ENCODE measurements at places on chromosomes 11 and 22.

GRCh38 chr11:111179184-111179910 is 66.2 kb upstream of the POU2AF2 start:
- no peak for DNase-seq

GRCh38 chr11:132865623-132866022 is 666.7 kb downstream of the OPCML start:
- no peak for DNase-seq

- no peak for DNase-seq
Observed at GRCh38 chr22:19864538-19865106, 9.9 kb upstream of the GNB1L start.

DNA sequence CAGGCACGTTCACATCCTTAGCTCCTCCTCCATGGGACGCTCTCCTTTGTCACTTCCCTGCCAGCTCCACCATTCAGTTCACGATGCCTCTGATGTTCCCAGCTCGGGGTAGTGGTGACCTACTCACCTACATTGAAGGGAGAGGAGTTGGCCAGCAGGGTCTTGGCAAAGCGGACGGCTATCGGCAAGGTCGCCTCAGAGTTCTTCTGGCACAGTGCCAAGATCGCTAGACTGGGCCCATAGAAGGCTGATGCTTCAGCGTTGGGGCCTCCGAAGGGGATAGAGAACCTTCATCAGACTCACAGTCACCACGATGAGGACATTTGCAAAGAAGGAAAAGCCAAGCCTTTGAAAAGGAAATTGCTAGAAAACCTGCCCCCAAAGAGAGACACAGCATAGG is 3.0 kb downstream of the CBLIF start:
- no peak for DNase-seq

DNA sequence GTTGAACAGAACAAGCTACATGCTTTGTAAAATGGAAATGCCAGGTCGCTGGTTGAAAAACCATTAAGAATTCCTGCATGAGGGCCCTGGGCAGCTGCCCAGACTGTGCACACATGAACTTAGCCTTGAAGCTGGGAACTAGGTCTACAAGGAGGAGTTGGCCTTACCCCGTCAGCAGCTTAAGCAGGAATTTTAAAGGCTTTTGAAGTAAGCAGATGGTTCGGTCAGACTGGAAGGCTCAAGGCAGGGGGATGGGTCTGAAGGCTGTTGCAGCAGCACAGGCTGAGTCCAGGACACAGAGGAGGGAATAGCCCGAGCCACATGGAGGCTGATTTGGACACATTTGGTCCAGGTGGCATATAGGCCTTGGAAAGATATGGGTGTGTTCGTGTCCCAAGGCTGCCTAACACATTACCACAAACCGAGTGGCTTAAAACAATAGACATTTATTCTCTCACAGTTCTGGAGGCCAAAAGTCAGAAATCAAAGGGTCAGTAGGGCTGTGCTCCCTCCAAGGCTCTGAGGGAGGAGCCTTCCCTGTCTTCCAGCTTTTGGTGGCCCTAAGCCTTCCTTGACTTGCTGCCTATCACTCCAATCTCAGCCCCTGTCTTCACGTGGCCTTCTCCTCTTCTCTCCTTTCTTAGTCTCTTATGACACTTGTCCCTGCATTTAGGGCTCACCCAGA is 11.6 kb downstream of the LIF start:
- DNase-seq: peak; percentile 38

DNA sequence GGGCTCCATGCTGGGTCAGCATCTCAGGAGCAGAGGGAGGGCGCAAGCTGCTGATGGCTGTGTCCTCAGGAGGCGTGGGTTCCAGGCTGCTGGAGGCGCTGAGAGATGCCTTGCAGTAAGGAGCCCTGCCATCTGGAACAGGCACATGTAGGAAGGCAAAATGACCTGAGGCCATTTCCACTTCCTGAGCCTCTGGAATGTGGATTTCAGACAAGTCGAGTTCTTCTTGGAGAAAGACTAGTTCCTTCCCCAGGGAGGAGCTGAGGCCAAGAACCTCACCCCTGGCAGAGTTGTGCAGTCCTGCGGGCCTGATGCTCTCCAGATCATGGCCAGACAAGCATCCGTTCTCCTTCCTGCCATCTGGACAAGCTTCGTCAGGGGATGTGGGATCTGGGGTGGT is 19.3 kb downstream of the HPS4 start:
- peak; percentile 57 for DNase-seq

- peak; percentile 47 for DNase-seq
Observed at GRCh38 chr11:24609192-24610119, 112.6 kb downstream of the LUZP2 start.

DNA sequence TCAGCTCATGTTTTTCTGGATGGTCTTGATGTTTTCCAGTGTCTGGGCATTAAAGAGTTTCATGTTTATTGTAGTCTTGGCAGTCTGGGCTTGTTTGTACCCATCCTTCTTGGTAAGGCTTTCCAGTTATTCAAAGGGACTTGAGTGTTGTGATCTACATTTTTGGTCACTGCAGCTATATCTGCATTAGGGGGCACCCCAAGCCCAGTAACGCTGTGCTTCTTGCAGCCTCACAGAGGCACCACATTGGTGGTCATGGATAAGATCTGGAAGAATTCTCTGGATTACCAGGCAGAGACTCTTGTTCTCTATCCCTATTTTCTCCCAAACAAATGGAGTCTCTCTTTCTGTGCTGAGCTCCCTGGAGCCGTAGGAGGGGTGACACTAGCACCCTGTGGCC is 451.5 kb upstream of the FAT3 start:
- peak; percentile 81 for DNase-seq

DNA sequence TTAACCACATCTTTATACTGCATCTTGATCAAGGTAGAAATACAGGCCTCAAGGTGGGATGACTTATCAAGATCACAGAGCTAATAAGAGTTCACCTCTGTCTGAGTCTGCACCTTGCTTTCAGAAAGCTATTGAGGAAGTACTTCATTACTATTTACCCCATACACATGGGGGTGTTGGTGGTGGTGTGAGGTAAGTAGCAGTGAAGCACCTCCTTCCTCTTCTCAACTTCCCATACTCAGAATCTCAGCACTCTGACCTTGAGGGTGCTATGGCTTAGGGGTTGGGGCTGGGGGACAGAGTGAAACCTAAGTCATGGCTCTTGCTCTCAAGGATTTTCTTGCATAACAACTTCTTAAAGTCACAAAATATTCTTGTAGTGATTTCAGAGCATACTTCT is 56.9 kb downstream of the ME3 start:
- no peak for DNase-seq

- DNase-seq: peak; percentile 89
Observed at GRCh38 chr11:68843703-68844312, 2.1 kb upstream of the CPT1A start.

- DNase-seq: no peak
Observed at GRCh38 chr22:47123006-47123826, 360.8 kb downstream of the TBC1D22A start.

DNA sequence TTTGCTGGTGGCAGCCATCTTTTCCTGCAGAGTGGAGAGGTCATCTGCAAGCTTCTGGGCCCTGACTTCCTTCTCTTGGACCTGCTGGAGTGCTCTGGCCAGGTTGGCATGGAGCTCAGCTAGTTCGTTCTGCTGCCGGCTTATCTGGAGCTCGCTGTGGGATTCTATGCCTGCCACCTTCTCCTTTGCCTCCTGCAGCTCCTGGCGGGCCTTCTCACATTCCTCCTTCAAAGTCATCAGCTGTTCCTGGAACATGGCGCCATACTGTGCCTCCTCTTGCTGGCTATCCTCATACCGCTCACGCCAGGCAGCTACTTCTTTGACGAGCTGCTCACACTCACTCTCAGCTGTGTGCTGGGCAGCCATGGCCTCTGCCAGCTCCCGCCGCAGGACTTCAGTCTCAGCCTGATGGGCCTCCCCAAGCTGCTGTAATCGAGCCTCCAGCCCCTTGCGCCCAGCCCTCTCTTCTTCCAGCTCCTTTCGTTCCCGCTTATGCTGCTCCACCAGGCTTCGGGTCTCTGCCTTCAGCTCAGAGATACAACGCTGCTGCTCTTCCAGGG is 16.1 kb downstream of the IL18BP start:
- DNase-seq: no peak

GRCh38 chr11:16815047-16815767 is 76.8 kb downstream of the C11orf58 start:
- DNase-seq: no peak

DNA sequence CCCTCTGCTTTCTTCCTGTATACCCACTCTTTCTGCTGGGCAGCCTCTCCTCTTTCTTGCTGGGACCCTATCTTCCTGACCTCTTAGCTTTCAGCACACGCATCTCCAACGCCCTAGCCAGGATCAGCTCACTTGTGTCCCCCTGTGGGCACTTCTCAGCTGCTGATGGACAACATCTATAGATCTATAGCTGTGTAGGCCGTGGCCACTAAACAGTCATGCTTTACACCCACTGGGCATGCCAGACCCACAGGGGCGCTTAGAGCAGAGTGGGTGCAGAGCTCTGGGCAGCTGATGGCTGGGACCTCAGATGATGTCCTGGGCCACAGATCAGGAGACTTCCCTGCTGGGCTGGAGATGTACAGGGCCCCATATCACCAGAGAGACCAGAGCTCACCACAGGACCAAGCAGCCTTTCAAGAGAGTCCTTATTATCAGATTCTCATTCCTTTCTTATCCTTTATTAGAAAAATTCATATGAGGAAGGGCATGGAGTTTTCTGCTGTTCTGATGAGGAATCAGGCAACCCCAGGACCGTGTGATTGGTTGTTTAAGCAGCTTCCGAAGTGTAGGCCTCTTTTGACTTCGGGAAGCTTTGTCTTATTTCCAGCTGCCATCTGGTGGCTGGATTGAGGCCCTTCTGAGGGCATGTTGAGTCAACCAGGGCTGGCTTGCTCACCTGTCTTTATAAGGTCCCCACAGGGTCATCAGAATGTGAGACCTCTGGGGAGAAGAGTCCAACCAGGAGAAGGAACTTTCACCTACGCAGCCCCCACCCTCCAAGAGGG is 60.5 kb downstream of the OSBP2 start:
- peak; percentile 86 for DNase-seq

GRCh38 chr11:69359735-69360480 is 66.0 kb downstream of the MYEOV start:
- no peak for DNase-seq

DNA sequence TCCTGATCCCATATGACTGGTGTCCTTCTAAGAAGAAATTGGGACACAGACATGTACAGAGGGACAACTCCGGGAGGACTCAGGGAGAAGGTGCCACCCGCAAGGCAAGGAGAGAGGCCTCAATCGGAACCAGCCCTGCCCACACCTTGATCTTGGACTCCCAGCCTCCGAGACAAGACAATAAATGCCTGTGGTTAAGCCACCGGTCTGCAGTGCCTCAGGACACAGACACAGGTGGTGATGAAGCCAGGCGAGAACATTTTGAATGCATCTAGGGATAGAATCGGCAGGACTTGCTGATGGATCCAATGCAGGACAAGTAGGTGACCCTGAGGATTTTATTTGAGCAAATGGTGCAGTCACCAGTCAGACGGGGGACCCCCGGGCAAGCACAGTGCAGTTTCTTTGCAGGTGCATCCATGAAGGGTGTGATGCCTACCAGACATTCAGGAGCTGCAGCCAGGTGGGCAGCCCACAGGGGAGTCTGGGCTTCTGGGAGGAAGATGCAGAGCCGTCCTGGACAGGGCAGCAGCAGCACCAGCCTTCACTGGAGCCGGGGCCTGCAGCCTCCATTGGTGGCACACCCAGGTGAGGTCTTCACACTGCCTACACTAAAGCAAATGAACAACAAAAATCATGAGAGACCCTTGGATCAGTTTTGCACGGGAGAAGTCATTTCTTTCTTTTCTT is 20.2 kb upstream of the SEPTIN5 start:
- DNase-seq: no peak

DNA sequence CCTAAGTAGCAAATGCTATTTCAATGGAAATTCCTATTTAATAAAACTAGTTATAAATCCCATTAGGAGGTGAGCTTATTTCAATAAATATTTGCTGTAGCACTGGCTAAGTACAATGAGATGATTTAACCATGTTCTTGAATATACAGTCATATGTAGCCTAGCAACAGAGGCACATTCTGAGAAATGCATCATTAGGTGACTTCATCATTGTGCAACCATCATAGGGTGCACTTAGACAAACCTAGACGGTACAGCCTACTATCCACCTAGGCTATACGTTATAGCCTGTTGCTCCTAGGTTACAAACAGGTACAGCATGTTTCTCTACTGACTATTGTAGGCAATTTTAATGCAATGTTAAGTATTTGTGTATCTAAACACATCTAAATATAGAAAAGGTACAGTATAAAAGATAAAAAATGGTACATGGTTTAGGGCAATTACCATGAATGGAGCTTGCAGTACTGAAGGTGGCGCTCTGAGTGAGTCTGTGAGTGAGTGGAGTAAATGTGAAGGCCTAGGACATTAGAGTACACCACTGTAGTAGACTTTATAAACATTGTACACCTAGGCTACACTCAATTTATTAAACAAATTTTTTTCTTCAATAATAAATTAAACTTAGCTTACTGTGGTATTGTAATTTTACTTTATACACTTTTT is 350.1 kb downstream of the CASP12 start:
- DNase-seq: peak; percentile 16

DNA sequence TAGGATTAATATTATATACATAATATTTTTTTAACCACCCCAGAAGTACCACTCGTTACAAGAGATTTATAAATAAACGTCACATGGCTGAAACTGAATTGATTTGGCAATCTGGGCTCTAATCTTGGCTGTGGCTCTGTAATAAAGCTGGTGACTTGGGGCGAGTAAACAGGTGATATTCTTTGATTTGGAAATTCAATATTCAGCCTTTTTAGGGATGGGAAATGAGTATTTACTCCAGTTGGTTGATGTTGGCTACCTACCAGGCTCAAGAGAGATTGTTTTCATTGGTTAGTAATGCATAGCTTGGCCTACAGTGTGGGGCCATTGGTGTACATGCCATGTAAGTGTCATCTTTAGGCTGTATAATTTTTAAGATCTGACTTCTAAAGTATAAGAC is 117.7 kb upstream of the SORL1-AS1 start:
- DNase-seq: no peak

- DNase-seq: no peak
Observed at GRCh38 chr11:123521001-123521400, 90.9 kb downstream of the GRAMD1B start.

GRCh38 chr22:25200967-25201366 is 1.3 kb downstream of the CRYBB3 start:
- DNase-seq: no peak

DNA sequence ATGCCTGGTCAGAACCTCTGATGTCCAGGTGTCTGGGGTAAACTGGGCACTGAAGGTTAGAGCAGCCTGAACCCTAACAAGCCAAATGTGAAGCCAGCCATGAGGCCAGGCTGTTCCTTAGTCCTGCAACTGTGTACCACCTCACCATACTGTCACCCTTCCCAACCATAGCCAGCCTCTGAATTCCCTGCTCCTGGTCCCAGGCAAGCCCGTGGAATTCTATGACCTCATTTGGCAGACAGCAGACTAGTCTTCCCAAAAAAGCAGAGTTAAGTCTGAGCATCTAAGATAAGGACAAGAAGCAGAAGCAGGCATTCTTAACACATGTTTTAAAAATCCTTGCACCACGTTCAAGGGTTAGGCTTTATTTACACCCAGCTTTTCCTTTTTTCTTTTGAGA is 134.8 kb downstream of the C11orf58 start:
- peak; percentile 66 for DNase-seq

DNA sequence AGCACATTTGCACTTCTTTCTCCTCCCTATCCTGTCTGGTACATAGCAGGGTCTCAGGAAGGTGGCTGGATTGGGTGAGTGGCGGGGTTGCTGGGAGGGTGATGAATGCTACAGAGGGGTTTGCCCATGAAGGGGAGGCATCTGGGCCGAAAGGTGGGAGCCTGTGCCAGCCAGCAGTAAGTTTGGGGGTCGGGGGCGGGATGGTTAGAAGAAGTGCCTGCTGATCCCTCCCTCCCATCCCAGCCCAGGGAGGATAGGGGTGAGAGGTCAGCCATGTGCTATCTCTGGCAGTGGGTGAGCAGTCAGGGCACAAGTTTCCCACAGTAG is 2.8 kb downstream of the CD82 start:
- DNase-seq: no peak
